RWPE2 (cell line): ENCODE measurements at places on chromosomes 11 and 22.
A peak's percentile ranks its signal among the peaks of the same experiment; 100 is the strongest.

DNA sequence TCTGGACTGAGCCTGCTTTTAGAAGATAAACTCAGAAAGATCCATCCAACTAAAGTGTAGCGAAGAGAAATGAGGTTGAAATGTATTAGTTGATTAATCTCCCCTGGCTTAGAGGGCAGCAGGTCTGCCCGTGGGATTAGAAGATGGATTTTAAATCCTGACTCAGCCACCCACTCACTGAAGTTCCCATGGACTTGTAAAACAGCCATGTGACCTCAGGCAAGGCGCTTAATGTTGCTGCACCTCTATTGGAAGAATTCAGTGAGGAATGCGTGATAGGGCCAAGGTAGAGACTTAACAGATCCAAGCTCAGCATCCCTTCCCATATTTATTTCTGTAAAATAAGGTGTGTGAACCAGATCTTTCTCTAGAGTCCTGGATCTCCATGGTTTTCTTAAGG, 45.1 kb upstream of the ELF5 start:
- no peak for DNase-seq

DNA sequence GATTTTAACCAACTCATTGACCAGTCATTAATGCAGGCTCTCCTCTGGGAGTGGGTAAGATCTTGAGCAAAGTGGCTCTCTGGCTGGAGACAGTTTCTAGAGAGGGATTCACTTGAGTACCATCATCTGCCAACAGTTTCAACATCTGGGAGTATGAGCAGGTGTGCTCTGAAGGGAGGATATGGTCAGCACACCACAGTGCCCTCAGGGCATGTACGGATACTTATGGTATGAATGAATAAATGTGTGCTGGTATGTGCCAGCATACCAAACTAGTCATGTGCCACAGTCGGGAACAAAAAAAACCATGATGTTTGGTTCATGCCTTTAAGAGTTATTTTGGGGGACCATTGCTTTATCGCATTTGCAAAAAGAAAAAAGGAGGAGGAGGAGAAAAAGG, 1197.5 kb upstream of the TENM4 start:
- peak; percentile 68 for DNase-seq

GRCh38 chr22:47245786-47246185, 483.3 kb downstream of the TBC1D22A start:
- DNase-seq: no peak

GRCh38 chr11:118633979-118634378, 26.6 kb downstream of the PHLDB1 start:
- no peak for DNase-seq

- DNase-seq: no peak
These were observed 512 bp upstream of the GRIA4 start for GRCh38 chr11:105609341-105609781.

DNA sequence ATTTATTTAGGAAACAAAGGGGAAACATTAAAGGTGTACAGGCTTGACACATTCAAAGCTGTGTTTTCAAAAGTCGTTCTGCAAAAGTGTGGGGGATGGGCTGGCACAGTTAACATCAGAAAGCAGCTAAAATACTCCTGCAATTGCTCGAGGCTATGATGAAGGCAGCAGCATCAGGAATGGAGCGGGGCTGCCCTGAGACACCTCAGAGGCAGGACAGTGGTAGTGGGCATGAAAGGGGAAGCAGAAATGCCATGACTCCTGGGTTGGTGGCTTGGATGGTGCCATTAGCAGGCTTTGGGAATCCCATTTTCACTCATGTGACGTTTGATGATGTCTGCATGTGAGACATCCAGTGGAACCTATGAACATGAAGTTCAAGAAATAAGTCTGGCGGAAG, 646 bp downstream of the NCAPD3 start:
- no peak for DNase-seq

DNA sequence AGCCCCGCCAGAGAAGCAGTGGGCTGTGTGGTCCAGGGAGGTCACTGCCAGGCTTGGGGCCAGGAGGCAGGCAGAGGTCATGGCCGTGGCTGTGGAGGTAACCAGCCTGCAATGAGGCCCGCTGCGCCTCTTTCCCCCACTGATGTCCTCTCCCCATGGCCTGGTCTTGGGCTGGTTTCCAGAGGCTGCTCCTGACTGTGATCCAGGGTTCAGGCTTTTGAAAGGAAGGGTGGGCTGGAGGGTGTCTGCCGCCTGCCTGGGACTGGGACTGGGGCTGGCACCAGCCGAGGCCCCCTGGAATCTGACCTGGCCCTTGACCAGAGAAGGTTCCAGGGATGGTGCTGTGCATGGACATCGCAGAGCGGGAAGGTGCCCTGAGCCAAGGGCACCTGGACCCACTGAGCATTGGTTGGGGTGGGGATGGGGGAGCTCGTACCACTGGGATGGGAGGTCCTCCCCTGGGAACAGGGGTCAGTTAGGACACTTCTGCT, 59.6 kb upstream of the THY1 start:
- peak; percentile 35 for DNase-seq

GRCh38 chr11:44623341-44623730, 57.9 kb downstream of the CD82 start:
- no peak for DNase-seq

DNA sequence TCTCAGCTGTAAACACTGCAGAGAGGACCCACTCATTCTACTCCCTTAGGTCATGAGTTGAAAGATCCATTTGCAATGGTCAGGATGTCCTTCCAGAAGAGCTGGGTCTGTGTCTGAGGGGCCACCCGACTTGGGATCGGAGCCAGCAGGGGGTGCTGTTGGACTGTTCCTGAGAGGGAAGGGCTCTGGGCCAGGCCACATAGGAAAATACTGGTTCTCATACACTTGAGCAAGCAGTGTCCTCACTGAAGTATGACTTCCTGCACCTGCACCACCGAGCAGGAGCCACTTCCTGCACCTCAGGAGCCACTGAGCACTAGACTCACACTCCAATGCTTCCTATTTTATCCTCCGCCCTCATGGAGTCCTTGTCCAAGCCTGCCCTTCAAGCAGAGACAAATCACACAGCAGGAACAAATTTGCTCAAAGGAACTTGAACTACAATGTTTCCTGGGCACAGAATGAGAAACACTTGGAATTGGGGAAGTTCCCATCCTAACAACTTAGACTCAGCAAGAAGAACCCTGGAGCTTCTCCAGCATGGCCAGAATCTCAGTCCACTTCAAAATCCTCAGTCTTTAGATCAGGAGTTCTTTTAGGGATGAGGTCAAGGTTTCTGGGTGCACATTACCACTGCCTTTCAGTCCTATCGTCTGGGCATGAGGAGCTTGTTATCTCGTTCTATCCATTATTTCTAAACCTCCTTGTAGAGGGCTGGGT, 36.6 kb upstream of the VPREB1 start:
- no peak for DNase-seq

GRCh38 chr11:32581556-32581955, 2.1 kb upstream of the EIF3M start:
- DNase-seq: no peak

- peak; percentile 28 for DNase-seq
These were observed 5.2 kb upstream of the PTGDR2 start for GRCh38 chr11:60860943-60861342.

- no peak for DNase-seq
These were observed 40.8 kb upstream of the TLCD5 start for GRCh38 chr11:120284272-120284671.

GRCh38 chr22:19748991-19749664, 11.4 kb upstream of the TBX1 start:
- DNase-seq: no peak

DNA sequence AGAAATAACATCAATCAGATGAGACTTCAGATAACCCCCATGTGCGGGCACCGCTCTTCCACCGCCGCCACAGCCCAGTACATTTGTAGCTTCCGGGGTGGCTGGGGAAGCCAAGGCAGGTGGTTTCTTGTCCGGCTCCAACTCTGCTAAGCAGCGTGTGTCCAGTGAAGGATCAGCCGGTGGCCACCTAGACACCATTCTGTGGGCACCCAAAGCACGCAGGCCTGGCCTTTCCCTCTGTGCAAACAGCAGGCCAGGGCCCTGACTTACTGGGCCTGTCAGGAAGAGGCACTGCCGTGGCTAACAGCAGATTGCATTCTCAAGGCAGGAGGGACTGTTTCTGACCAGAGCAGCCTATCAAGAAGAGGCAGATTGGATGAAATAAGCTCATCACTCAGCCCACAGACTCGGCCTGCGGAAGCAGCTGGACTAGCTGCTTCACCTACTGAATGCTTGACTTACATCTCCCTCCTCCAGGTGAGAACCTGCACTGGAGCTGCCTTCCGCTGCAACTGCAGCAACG, 74.8 kb downstream of the ETS1 start:
- DNase-seq: no peak

GRCh38 chr11:55707029-55707428, 45.0 kb downstream of the OR4C6 start:
- DNase-seq: no peak

DNA sequence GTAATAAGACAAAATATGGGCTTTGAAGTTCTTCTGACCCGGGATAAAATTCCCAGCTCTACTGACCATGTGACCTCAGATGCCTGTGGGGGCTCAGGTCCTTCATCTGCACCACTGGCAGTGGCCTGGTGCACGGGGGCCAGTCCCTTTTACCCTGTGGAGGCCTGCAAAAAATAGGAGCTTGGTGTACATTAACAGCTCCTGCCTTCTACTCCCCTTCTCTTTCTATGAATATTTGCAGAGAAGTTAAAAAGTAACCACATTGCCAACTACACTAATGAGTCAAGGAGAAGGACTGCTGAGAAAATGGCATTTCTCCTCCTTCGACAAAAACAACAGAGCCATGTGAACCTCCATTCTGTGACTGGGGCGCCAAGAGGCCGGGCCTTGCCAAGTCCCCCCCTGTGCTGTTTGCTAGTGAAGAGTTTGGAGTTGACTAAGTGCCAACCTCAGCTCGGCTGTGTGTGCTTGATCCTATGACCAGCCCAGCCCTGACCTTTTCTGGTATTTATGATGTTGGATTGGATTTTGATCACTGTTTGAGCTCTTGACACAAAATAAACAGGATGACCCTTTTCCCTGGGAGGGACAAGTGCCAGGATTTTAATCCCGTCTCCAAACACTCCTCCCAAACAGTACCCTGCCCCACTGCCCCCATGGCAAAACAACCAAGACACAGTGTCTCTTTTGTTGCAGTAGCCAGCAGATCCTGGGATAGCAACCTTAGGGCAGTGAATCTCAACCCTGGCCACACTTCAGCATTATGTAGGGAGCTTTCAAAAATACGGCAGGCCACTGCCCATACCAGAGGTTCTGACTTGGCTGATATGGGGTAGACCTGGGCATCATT, 380.1 kb downstream of the LARGE1 start:
- DNase-seq: no peak

DNA sequence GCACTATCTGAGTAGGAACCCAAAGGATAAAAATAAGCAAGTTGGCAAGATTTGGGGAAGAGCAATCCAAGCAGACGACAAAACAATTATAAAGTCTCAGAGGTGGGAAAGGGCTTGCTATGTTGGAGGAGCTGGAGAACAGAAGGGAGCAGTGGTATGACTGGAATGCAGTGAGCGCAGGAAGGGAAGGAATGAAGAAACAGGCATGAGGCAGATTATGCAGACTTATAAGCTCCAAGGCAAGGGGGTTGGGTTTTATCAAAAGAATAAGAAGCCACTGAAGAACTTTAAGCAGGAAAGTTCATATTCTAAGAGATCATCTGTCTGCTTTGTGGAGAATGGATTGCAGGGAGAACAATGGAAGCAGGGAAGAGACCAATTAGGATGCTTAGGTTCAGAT, 31.7 kb downstream of the PGM2L1 start:
- DNase-seq: no peak

GRCh38 chr22:46113110-46113909, 37.0 kb upstream of the PPARA start:
- no peak for DNase-seq

GRCh38 chr11:69377029-69377952, 83.3 kb downstream of the MYEOV start:
- peak; percentile 68 for DNase-seq

DNA sequence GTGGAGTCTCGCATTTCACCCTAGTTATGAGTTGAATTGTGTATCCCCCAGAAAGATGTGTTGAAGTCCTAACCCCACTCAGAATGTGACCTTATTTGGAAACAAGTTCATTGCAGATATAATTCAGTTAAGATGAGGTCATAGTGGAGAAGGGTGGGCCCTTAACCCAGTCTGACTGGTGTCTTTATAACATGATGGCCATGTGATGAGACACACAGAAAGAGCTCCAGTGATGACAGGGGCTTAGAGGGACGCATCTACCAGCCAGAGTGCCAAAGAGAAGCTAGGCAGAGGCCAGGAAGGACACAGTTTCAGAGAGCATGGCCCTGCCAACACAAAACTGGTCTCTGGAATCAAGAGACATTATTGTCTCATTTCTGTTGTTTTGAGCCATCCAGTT, 50.3 kb downstream of the LARGE1 start:
- no peak for DNase-seq

- no peak for DNase-seq
These were observed 37.2 kb upstream of the ETS1 start for GRCh38 chr11:128624269-128625175.

GRCh38 chr22:25062386-25063085, 110.0 kb downstream of the KIAA1671 start:
- no peak for DNase-seq
